GM18507 (cell line): ENCODE measurements at places on chromosomes 3 and 15.

DNA sequence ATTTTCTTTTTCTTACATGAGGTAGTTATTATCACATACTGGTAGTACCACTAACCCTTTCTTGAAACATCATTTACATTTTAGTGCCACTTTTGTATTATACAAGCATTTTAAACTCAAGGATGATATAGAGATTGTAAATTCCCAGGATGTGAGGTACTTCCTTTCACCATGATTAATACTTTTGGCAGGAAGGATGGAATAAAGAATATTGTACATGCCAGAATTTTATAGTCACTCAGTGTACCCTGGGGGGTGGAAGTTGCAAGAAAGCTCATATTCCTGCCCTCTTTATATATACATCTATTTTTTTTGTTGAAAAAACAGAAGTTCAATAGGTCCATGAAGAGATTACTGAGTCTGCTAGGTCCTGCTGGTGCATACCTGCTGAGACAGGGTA lies 141.0 kb upstream of the PLSCR5 start:
- no peak for DNase-seq

- DNase-seq: no peak
Observed at GRCh38 chr3:148880681-148881080, 15.6 kb downstream of the CPA3 start.

- no peak for DNase-seq
Observed at GRCh38 chr15:63212050-63213004, 22.9 kb downstream of the RAB8B start.

DNA sequence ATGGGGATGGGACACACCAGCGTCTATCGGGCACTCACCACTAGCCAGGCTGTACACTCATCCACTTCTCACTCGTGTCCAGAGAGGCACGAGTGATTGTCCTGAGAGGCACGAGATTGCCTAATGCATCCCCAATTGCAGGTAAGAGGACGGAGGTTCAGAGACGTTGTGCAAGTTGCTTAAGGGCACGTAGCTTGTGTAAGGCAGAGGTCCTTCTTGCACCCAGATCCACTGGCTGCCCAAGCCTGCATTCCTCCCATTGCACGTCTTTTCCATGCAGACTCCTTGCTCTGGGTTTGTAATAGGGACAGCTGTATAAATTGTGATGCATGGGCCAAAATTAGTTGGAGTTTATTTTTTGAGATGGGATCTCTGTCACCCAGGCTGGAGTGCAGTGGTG lies 264.3 kb downstream of the PLCL2 start:
- DNase-seq: no peak

- DNase-seq: no peak
Observed at GRCh38 chr3:194532591-194532990, 45.8 kb upstream of the ATP13A3 start.

DNA sequence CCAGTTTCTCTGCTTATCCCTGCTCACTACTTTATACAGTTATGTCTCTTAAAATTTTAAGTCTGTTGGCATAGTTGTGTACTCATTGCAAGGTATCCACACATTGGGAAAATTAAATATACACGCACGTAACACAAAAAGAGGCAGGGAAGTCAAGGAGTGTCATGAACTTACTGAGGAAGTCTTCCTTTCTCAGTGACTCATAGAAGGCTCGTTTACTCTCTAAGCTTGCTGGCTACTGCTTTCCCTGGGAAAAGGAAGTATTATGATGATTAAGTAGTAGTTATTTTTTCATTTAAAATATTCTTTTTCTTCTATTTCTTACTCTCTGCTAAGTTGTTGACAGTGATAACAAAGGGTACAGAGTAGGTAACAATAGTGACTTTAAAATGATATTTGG lies 287.3 kb downstream of the UBE2E2 start:
- DNase-seq: no peak

GRCh38 chr3:120637851-120638559 lies 41.9 kb downstream of the NDUFB4 start:
- DNase-seq: no peak
